ENCODE measurements at places on chromosomes 12 and 14.

DNA sequence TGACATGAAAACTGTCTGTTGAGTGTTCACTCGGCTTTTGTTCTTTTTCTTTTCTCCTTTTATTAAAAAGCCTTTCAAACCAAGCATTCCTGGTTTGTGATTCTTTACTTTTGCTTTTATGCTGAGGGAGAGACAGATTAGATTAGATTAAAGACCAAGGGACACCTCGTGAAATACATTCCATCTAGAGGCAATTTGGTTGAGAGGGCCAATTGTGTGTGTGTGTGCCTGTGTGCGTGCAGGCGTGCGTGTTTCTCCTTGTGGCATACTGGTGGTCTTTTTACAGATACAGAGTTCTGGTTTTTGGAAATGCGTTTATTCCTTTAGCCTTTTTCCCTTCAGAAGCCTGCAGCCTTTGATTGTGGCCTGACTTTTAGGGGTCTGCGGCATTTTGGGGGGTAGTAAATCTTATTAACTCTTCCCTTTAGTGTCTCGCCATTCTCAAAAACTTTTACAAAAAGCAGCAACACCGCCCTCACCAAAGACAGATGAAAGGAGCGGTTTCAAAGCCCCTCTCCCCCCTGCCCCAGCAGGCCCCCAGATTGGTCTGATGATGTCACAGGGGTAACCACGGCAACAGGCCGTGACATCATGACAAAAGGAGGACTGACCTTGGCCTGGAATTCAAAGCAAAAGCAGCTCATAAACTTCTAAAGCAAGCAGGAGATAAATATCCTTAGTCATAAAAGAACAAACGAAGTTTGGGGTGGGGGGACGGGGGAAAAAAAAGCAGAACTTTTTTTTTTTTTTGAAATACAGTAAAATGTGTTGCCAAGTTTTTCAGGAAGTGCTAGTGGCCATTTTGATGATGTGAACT is 84.1 kb upstream of the TBX3 start:
- no peak for DNase-seq

DNA sequence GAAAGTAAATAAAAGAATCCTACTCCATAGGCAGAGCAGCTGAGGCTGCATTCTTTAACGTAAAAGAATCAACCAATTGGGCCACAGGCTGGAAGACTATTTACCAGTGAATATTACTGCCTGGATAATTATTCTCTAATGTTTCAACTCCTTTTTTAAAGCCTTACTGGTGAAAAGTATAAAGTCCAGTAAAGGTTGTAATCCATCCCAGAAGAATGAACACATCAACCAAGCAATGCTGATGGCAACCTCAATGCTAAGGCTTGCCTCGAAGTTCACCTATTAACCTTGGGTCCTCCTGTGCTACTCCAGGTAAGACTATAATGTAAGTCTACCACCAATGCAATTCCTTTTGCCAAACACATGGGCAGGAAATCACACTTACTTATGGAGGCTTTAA is 77.3 kb downstream of the ATXN2 start:
- DNase-seq: no peak

DNA sequence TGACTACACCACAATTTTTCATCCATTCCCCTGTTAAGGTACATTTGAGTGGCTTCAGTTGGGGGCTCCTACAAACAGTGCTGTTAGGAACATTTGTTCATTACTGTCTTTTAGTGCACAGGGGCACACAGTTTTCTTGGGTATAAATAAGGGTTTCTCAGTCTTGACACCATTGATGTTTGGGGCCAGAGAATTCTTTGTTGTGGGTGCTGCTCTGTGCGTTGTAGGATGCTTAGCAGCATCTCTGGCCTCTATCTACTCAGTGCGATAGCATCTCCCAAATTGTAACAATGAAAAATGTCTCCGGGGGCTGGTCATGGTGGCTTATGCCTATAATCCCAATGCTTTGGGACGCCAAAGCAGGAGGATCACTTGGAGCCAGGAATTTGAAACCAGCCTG is 153.0 kb upstream of the MYL2 start:
- no peak for DNase-seq

GRCh38 chr14:41609704-41610183 is 3.1 kb downstream of the LRFN5 start:
- DNase-seq: no peak

GRCh38 chr14:102898776-102899515 is 23.5 kb upstream of the AMN start:
- DNase-seq: no peak

- DNase-seq: no peak
Observed at GRCh38 chr14:76793324-76793723, 19.4 kb downstream of the ANGEL1 start.

DNA sequence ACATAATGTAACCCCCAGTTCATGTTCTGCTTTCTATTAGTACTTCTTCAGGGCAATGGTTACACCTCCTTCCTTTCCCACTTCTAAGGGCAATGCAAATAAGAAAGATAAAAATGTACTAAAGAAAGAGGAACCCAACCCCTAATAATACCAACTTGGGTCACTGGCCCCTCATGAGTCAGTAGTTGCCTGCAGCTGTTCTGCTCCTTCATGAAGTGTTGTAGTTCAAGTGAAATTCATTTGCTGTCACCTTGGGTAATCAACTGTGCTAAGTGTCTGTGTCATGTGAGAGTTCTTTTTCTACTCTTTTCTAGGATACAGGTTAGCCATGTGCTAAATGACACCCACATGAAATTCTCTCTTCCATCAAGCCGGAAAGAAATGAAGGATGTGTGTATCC is 91.8 kb downstream of the PLXNC1 start:
- no peak for DNase-seq

GRCh38 chr12:94951071-94951934 is 52.2 kb downstream of the NDUFA12 start:
- DNase-seq: no peak

- DNase-seq: no peak
Observed at GRCh38 chr14:33237115-33237740, 298.5 kb downstream of the NPAS3 start.

GRCh38 chr14:50967103-50967502 is 22.8 kb upstream of the PYGL start:
- no peak for DNase-seq

- no peak for DNase-seq
Observed at GRCh38 chr14:97021001-97021400, 223.8 kb downstream of the VRK1 start.

- no peak for DNase-seq
Observed at GRCh38 chr14:87996291-87996592, 3.3 kb upstream of the GALC start.

- no peak for DNase-seq
Observed at GRCh38 chr12:41327096-41327895, 139.2 kb downstream of the PDZRN4 start.

GRCh38 chr12:121793440-121793837 is at the start of gene RHOF:
TSS of gene RHOF (minus strand) at chr12:121793688. CDS start at chr12:121793633, 55 bp downstream.
- DNase-seq: no peak

DNA sequence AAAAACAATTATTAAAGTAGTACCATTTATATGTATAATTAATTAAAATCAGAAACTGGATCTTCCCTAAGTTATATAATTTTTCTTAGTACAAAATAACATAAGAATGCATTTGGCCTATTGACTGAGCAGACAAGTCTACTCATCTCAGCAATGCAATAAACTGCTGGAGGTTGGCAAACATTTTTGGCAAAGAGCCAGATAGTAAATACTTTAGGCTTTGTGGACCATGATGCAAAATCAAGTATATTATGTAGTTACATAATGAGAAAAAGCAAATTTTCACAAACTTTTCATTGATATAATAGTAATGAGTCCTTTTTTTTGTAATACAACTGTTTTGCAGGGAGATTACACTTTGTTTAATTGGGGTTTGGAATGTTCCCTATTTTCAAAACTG is 30.9 kb downstream of the ERGIC2 start:
- no peak for DNase-seq

DNA sequence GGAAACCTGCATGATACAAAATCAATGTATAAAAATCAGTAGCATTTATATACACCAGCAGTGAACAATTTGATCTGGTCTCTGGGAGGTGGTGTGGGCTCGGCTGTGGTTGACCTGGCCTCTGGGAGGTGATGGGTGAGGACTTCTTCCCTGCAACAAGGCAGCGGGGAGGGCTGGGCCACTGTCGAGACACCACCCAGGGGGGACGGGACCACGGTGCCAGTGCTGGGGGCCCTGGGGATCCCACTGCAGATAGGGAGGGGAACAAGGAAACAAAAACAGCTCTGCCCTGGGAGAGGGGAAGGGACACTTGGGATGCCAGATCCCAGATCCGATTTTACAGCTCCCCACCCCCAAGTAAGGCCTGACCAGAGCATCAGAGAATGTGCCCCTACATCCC is 189.6 kb upstream of the SFSWAP start:
- DNase-seq: no peak

DNA sequence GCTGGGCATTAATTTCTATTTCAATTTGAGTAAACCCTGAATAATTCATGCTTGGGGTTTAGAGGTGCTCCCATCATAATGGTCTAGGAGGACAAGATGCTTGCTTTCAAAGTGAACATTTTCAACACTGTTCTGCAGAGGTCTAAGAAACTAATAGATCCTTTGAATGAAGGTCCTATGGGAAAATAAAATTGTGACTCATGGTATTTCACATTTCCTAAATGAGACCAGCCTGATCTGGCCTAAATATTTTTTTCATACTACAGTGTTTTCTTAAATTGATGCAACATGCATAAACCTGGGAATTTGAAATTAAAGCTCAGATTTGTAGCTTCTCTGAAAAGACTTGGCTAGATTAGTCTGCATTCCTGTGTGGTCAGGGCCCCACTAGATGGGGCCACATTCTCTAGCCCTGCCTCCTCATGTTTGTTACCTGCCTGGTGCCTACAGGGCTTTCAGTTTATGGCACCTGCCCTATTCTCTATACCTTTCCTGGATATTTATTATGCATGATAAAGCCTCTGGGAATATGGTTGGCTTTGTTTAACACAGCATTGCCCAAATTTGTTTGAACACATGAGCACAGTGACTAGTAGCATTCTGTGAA is 112.7 kb downstream of the METTL25 start:
- no peak for DNase-seq

- no peak for DNase-seq
Observed at GRCh38 chr14:54789781-54790480, 112.7 kb downstream of the GCH1 start.

DNA sequence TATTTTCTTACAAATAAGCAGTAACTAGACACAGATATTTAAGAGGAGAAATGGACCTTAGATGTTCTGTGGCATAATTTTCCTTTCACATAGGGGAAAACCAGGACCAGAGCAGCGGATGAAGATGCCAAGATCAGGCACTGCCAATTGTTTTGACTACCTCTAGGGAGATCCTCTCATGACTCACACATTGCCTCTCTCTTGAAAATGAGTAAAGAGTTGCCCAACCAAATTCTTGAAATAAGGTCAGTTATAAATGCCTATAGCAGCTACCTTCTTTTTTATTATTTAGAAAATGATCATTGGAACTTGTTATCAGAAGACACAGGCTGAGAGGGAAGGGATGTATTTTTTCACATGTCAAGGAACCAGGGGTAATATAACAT is 263.4 kb upstream of the PLEKHG7 start:
- DNase-seq: no peak

- no peak for DNase-seq
Observed at GRCh38 chr14:83467811-83468210, 1934.2 kb upstream of the SEL1L start.

GRCh38 chr14:100838493-100839314 is 12.8 kb downstream of the MEG3 start:
- no peak for DNase-seq

DNA sequence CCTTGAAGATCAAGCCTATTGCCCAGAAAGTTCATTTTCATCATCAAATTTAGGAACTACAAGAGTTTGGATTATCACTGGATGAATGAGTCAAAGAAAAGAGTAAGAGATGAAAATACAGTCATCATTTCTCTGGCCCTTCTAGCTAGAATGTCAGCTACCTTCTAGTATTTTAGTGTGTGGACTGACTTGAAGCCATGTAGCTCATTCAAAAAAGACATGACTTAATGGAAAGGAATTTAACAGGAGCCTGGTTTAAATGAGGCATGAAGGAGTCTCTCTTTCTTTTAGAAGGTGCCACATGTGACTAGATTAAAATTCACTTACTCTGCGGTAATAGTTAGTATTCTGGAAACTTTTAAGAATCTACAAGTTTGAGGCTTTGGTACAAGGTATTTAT is 7.1 kb downstream of the PTHLH start:
- no peak for DNase-seq

GRCh38 chr12:84641940-84642545 is 270.6 kb downstream of the SLC6A15 start:
- no peak for DNase-seq

DNA sequence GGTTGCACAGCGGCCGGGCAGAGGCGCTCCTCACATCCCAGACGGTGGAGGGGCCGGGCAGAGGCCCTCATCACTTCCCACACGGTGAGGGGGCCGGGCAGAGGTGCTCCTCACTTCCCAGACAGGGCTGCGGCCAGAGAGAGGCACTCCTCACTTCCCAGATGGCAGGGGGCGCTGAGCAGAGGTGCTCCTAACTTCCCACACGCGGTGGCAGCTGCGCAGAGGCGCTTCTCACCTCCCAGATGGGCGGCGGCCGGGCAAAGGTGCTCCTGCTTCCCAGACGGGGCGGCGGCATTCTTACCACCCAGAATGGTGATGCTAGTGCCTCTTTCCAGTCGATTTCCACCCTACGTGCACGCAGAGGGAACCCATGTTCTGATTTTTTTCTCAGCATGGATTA is 304.4 kb downstream of the RGS6 start:
- no peak for DNase-seq

- no peak for DNase-seq
Observed at GRCh38 chr12:63897931-63898330, 53.4 kb downstream of the SRGAP1 start.

DNA sequence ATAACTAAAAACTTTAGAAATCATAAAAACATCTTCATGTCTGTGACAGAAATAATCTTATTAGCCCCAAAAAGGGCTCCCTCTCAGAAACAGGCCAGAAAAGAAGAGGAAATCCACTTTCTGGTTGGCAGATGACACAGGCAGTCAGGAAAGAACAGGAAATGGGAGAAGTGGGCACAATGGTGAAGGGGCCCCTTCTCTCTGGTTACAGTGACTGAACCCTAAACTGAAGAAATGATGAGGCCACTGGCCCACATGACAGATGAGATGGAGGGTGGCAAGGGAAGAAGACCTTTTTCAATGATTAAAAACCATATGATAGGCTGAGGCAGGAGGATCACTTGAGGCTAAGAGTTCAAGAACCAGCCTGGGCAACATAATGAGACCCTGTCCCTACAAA is 21.1 kb downstream of the TCTN1 start:
- DNase-seq: no peak

All from NCI-H2081 treated with DMSO at 0.1 percent for 48 hours (cell line).